ENCODE measurements at places on chromosomes 7 and 10. TPM values are rescaled to one million over a fixed set of nuclear protein-coding genes. Genes with fewer than 3 reads are reported as not detected.

The PRKCQ gene
- polyA plus RNA-seq = 15.3 TPM

DNA sequence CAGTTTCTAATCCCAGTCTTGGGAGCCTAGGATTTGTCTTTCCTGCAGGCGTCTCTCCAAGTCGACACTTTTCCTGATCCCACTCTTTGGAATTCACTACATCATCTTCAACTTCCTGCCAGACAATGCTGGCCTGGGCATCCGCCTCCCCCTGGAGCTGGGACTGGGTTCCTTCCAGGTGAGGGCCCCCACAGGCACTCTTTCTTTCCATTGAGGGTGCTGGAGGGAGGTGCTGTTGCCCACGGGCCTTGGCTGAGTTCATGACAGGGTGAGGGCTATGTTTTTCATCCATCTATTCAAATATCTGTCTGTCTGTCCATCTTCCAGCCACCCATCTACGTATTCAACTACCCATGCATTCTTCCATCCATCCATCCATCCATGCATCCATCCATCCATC is 12.6 kb downstream of the GHRHR start:
- no peak for DNase-seq

DNA sequence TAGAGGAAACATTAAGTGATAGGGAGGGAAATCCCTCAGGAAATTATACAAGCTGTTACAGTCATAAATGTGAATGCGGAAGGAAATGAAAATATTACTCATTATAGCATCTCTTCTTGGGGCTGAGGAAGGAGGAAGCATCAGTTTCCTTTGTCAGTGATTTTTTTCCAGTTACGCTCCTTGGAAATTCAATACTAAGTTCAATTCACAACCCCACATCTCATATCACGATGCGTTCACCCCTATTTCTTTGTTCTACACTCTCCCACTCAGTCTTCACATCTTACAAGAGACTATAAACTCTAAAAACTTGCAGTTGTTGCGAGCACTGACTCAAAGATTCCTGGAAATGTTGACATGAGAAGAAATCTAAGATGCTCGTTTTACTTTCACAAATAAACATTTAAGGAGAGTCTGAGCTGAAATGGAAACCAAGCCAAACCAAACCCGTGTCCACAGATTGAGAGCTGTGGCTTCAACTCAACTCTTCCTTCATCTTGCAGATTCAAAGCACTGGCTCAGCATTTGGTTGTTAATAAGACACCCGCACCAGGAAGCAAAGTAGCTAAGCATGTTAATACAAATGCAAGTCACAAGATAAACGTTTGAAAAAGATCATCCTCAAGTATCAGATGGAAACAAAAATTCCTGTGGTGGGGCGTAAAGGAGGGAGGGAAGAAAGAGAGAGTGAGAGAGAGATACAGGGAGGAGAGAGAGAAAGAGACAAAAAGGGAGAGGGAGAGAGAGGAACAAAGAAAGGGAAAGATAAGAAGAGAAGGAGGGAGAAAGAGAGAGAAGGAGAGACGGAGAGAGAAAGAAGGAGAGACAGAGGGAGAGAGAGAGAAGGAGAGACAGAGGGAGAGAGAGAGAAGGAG is 150.0 kb upstream of the RSU1 start:
- DNase-seq = no peak

DNA sequence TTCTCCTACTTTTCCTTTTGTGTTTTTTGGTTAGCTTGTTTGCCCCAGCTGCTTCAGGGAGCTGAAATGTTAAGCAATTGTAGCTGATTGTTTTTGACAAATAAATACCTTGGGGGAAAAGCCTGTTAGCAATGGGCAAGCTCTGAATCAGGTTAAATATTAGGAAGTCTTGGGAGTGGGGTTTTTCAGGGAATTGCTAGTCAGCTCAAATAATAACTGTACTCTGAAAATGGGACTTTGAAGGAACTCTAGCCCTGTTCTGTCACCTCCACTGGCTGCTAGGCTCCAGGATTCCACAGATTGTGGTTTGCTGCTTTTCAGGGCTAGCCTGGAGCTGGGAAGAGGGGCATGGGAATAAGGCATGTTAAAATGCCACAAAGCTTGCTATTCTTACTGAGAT is 39.5 kb downstream of the ADK start:
- no peak for DNase-seq

DNA sequence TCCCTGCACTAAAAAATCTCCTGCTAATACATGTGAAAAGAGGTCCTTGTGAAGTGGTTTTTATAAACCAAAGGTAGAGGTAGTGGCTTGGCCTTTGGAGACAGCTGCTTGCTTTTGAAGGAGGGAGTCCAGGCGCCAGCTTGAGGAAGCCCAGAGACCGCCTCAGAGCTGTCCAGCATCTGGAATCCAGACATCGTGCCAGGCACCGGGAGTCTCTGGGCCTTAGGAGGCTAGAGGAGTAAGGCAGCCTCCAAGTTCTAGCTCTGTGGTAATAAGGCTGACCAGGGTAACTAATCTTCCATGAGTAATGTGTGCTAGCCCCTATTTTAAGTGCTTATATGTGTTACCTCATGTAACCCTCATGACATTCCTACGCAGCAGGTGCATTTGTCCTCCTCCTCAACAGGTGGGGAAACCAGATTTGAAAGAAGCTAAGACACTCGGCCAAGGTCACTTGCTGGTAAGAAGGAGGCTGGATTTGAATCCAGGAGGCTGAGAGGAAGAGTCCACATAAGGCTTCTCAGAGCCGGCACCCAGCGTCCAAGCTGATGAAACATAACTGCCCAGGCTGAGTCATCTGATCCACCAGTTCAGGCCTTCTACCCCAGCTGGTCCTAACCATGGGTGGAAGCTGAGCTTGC is 26.1 kb downstream of the PRLHR start:
- no peak for DNase-seq

GRCh38 chr7:78673272-78673671 is 780.2 kb downstream of the MAGI2 start:
- DNase-seq = no peak

DNA sequence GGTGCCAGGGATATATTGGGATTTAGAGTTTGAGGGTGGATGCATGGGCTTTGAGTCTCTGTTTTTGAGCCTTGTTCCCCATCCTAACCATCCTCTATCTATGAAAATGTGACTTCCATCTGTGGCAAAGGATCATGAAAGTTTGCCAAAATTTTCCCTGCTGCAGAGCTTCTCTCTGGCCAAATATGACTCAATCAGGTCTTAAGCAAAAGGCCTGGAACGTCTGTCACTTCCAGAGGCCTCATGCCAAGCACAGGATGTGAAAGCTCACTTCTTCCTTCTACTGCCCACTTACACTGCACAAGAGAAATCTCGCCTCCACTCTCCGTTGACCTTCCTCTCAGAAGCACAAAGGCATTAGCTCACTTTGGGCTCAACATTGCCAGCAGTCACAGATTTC is 696.9 kb upstream of the NRP1 start:
- no peak for DNase-seq

DNA sequence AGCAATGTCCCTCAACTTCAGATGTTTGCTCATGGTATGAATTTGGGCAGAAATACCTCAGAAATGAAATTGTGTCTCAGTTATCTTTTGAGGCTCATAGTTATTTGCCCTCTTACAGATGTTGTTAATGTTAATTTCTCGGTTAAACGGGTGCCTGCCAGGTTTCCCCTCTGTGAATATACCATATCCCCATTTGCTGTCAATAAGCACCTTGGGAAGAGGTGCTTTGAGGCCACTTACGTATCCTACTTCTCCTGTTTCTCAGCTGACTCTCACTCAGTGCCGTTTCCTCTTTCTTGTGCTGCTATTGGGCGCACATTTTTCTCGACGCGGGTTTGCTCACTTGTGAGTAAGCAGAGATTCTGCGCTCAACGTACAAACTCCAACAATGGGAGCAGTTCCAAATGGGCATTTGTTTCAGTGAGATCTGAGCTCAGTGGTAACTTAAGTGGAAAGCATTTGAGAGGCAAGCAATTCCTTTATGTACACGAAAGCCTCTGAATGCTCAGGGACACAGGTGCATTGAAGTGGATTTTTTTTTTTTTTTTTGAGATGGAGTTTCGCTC is 34.8 kb upstream of the JAKMIP3 start:
- DNase-seq = no peak

GRCh38 chr10:132877473-132877872 is 64.9 kb downstream of the CFAP46 start:
- DNase-seq = no peak

DNA sequence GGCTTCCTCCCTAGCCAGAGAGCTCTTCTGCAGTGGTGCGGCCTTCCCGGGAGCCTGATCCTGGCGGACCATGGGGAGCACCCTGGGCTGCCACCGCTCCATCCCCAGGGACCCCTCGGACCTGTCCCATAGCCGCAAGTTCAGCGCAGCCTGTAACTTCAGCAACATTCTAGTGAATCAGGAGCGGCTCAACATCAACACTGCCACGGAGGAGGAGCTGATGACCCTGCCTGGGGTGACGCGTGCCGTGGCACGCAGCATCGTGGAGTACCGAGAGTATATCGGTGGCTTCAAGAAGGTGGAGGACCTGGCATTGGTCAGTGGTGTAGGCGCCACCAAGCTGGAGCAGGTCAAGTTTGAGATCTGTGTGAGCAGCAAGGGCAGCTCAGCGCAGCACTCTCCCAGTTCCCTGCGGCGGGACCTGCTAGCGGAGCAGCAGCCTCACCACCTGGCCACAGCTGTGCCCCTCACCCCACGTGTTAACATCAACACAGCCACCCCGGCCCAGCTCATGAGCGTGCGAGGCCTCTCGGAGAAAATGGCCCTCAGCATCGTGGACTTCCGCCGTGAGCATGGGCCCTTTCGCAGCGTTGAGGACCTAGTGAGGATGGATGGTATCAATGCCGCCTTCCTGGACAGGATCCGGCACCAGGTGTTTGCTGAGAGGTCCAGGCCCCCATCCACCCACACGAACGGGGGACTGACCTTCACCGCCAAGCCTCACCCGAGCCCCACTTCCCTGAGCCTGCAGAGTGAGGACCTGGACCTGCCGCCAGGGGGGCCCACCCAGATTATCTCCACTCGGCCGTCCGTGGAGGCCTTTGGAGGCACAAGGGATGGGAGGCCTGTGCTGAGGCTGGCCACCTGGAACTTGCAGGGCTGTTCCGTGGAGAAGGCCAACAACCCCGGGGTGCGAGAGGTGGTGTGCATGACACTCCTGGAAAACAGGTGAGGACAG is 1.5 kb downstream of the EEPD1 start:
- no peak for DNase-seq

DNA sequence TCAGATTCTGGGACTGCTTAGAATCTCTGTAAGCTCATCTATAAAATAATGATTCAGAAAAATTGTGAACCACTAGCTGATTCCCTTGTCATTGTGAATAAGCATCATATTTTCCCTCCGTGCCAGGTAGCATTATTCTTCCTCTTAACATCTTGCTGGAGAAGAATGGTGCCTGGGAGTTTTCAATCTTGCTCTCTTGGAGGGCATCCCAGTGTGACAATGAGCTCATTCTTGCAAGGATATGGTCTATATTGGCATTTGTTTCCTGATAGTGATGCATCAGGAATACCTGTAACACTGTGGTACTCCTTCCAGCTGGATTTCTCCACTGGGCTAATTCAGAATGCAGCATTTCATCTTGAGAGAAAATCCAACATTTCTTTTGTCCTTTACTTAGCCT is 126.4 kb upstream of the ITGB1 start:
- DNase-seq = no peak

DNA sequence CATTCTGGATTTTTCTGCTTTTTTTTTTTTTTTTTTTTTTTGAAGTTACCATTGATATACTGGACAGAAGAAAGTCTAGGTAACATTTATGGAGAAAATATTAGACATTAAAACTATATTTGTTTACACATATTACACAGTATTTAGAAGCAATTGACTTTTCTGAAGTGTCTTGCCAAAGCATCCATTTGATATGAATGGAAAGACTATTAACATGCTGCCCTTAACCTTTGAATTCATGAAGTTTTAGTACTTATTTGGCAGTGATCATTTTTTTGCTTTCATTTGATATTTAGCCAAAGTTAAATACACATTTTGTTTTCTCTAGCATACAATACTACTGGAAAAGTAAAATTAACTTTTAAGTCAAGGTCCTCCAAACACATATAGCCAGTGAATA is 210.0 kb downstream of the SEMA3A start:
- DNase-seq = no peak

- DNase-seq = no peak
These were observed 200.3 kb downstream of the PRPF18 start for GRCh38 chr10:13787015-13787421.

GRCh38 chr10:33315891-33316290 is 18.6 kb downstream of the NRP1 start:
- no peak for DNase-seq

DNA sequence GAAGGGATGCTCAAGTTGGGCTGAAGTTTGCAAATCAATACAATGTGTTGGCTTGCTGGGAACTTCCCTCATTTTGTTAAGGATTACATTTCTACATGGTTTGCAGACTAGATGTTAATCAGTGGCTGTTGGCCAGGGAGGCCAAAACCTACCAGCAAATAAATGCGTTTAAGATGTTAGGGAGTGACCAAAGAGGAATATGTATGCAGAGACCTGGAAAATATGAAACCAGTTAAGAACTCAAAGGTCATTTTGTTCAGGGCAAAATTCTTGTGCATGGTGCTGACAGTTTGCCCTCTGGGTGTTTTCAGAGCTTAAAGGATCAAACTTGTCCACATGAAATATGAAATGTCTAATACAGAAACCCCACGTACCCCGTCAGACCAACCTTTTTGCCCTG is 30.3 kb downstream of the GATA3 start:
- DNase-seq = no peak

The TRPV5 gene
- polyA plus RNA-seq = 1.6 TPM

- DNase-seq = no peak
These were observed 5.3 kb upstream of the AGR2 start for GRCh38 chr7:16810112-16810511.

All from renal pelvis (tissue), 12 donors.